Left kidney (tissue), 8 donors: ENCODE measurements at places on chromosomes 1 and 21.

DNA sequence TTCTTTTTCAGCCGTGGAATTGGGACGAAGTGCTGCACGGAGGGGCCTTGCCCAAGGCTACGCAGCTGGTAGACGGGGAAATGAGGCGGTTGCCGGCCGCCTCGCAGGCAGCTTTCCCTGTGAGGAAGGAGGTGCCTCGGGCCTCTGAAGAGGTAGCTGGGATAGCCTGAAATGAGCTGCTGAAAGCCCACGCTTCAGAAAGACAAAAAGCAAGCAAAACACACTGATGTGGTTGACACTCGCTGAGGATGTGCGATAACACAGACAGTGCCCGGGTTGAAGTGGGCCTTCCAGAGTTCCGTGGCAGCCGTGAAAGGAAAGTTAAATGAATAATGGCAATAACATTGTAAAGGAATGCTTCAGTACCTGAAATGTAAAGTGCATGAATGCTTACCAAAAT is 47.2 kb downstream of the S1PR1 start:
- DNase-seq, result no peak

- no peak for DNase-seq
Measured at GRCh38 chr1:228175316-228176023, 9.9 kb downstream of the IBA57 start.

GRCh38 chr1:42932442-42932941 is 26.2 kb downstream of the SLC2A1 start:
- no peak for DNase-seq

- DNase-seq, result peak; percentile 80
Measured at GRCh38 chr1:3069491-3070308, 697 bp downstream of the PRDM16 start.
